IMR-90 (cell line): ENCODE measurements at places on chromosomes 1 and 21. TPM values are rescaled to one million over a fixed set of nuclear protein-coding genes. Genes with fewer than 3 reads are reported as not detected.
A peak's percentile ranks its signal among the peaks of the same experiment; 100 is the strongest.

- H3K4me1 ChIP-seq: no peaks in the 10 kb centered on the region
- H3K36me3 ChIP-seq: no peaks in the 10 kb centered on the region
- no peak for DNase-seq
- no peak overlapping the region for H3K4me3 ChIP-seq
- peaks cover 43% of the 10 kb centered on the region for H3K27me3 ChIP-seq
- H3K27ac ChIP-seq: no peak overlapping the region
Observed at GRCh38 chr1:10768552-10768951, 27.9 kb downstream of the CASZ1 start.

DNA sequence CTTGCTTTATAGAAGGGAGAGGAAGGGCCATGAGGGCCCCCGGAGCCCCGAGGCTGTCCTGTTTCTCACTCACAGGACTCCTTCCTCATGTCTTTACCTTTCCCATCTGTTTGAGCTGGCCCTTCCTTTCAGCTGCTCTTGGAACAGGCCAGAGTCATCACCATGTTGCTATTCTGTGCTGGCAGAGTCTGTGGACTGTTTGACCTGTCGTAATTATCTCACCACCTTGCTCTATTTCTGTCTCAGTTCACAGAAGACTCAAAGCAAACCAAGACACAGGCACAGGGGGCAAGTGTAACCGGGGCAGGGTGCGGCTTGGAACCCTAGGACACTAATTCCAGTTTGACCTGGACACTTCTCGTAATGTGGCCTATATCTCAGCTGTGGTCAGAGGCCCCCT, 104.3 kb upstream of the CD34 start:
- peaks cover 5% of the 10 kb centered on the region for H3K27me3 ChIP-seq
- no peak overlapping the region for H3K4me3 ChIP-seq
- no peak overlapping the region for H3K27ac ChIP-seq
- H3K36me3 ChIP-seq: no peaks in the 10 kb centered on the region
- H3K4me1 ChIP-seq: no peaks in the 10 kb centered on the region

DNA sequence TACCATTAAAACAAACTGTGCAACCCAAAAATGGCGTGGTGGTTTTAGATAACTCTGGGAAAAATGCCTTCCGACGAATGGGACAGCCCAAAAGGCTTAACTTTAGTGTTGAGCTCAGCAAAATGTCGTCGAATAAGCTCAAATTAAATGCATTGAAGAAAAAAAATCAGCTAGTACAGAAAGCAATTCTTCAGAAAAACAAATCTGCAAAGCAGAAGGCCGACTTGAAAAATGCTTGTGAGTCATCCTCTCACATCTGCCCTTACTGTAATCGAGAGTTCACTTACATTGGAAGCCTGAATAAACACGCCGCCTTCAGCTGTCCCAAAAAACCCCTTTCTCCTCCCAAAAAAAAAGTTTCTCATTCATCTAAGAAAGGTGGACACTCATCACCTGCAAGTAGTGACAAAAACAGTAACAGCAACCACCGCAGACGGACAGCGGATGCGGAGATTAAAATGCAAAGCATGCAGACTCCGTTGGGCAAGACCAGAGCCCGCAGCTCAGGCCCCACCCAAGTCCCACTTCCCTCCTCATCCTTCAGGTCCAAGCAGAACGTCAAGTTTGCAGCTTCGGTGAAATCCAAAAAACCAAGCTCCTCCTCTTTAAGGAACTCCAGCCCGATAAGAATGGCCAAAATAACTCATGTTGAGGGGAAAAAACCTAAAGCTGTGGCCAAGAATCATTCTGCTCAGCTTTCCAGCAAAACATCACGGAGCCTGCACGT, 82.1 kb downstream of the PRDM2 start:
- peak; percentile 86 for DNase-seq
- H3K27me3 ChIP-seq: no peaks in the 10 kb centered on the region
- no peak overlapping the region for H3K4me3 ChIP-seq

- no peaks in the 10 kb centered on the region for H3K36me3 ChIP-seq
- H3K4me1 ChIP-seq: 0 out of 2 replicates have a peak, but pooled peaks cover 2% of the 10 kb centered on the region
- H3K27me3 ChIP-seq: no peaks in the 10 kb centered on the region
- no peak overlapping the region for H3K27ac ChIP-seq
- DNase-seq: no peak
- H3K4me3 ChIP-seq: no peak overlapping the region
Observed at GRCh38 chr1:171744986-171745385, 3.1 kb upstream of the VAMP4 start.

DNA sequence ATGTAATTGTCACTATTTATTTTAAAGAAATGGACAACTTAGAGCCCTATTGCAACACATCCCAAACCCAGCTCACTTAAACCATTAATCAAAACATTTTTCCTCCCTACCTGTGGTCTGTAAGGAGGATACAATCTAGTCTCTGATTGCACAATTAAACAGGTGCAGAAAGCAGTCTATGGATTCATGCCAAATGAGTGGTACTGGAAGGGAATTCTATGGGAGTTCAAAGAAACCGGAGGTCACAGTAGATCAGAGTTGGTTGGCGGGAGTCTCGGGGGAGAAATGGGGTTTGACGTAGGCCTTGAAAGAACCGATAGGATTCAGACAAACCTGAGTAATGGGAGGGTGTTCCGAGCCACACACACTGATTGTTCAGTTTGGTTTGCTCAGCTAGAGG, 314.9 kb downstream of the KIF26B start:
- no peaks in the 10 kb centered on the region for H3K4me1 ChIP-seq
- no peaks in the 10 kb centered on the region for H3K27me3 ChIP-seq
- no peak for DNase-seq
- H3K4me3 ChIP-seq: no peak overlapping the region
- H3K27ac ChIP-seq: no peak overlapping the region

- peak overlapping the region; percentile 93 for H3K27ac ChIP-seq
- no peaks in the 10 kb centered on the region for H3K27me3 ChIP-seq
- peak; percentile 89 for DNase-seq
- peaks cover 1% of the 10 kb centered on the region; the same call in 1 of the 2 replicates for H3K36me3 ChIP-seq
Observed at GRCh38 chr21:37072274-37072987, 440 bp downstream of the PIGP start.

DNA sequence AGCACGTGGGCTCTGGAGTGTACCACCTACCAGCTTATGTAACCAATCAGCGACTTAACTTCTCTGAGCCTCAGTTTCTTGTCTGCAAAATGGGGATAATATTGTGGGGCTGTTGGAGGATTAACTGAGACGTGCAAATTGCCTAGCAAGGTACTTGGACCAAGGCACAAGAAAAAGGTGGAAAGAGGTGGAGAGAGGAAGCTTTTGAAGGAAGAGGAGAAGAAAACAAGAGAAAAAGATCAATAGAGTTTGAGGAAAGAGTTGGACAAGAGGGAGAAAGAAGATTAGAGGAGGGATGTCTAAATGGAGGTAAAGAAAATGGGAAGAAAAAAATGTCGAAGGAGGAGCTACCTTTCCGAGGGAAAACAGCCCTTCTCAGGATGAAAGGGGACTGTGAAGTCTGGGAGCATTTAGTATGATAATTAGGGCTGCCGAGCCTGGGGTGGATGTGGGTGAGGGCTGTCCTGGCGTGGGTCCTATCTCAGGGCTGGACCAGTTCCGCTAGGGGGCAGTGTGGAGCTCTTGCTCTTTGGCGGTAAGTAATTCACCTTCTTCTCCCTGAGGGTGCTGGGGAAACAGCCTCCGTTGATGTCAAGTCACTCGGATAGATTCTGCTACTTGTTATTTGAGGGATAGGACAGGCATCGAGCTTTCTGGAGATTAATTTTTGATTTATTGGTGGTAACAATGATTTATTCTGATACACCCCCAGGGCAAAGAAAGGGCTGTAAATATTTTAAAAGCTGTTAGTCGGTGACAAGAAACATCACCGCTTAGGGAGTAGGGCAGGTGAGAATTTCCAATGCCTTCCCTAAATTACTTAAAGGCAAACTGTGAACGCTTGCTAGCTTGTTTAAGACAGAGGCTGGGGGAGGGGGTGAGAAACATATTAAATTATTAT, 79.0 kb upstream of the NFASC start:
- no peak overlapping the region for H3K27ac ChIP-seq
- no peaks in the 10 kb centered on the region for H3K36me3 ChIP-seq
- H3K4me1 ChIP-seq: no peaks in the 10 kb centered on the region
- peak; percentile 35 for DNase-seq

DNA sequence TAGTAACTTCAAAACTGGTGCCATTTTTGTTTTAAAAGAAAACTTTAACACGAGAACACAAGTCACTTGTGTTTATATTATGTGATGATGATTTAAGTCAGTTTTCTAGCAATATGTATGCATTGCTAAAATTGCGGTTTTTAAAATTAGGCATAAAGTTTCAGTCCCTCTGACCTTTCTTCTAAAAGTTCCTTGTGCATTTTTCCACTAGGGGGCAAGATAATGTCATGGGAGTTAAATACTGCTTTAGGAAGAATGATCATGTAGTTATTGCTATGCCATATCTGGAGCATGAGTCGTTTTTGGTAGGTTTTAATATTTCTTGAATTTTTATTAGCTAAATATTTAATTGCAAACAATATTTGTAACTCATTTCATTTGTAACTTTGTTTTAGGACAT, 10.7 kb downstream of the CDC7 start:
- no peaks in the 10 kb centered on the region for H3K27me3 ChIP-seq
- DNase-seq: peak; percentile 68
- no peaks in the 10 kb centered on the region for H3K36me3 ChIP-seq
- H3K27ac ChIP-seq: no peak overlapping the region
- no peaks in the 10 kb centered on the region for H3K4me1 ChIP-seq

- H3K27ac ChIP-seq: no peak overlapping the region
- no peaks in the 10 kb centered on the region; the same call in 1 of the 2 replicates for H3K36me3 ChIP-seq
- 0 out of 2 replicates have a peak, but pooled peaks cover 2% of the 10 kb centered on the region for H3K4me1 ChIP-seq
- DNase-seq: no peak
- H3K27me3 ChIP-seq: no peaks in the 10 kb centered on the region
- H3K4me3 ChIP-seq: no peak overlapping the region
Observed at GRCh38 chr1:198228925-198229324, 72.1 kb downstream of the NEK7 start.

- H3K36me3 ChIP-seq: peaks cover 47% of the 10 kb centered on the region
- H3K27me3 ChIP-seq: no peaks in the 10 kb centered on the region
- H3K27ac ChIP-seq: no peak overlapping the region
- no peak overlapping the region for H3K4me3 ChIP-seq
- no peaks in the 10 kb centered on the region for H3K4me1 ChIP-seq
Observed at GRCh38 chr1:66633159-66633558, 99.2 kb downstream of the SGIP1 start.

DNA sequence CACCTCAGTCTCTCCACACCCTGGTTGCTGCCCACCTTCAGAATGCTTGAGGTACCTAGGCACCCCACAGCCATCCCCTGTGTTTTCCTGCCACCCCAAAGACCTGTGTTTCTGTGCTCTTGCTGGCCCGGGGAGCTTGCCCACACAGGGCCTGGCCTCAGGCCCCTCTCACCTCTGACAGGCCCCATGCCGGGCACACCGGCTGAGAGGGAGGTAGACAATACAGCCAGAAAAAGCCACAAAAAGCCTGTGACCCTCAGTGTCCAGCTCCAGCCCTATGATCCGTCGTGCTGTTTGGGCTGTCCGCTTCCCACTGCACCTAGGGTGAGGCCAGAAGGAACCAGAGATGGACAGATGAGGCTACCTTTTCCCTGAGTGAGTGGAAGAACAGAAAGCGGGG, 11.4 kb downstream of the SEMA6C start:
- no peaks in the 10 kb centered on the region for H3K4me1 ChIP-seq
- no peak overlapping the region for H3K4me3 ChIP-seq
- no peak overlapping the region for H3K27ac ChIP-seq
- peaks cover 11% of the 10 kb centered on the region; the same call in 1 of the 2 replicates for H3K36me3 ChIP-seq
- peaks cover 9% of the 10 kb centered on the region for H3K27me3 ChIP-seq
- no peak for DNase-seq

GRCh38 chr1:37556712-37557196, at the start of gene DNALI1:
DNALI1 (plus strand) TSS chr1:37556940; CDS start chr1:37556995, 55 bp downstream.
- H3K4me1 ChIP-seq: peaks cover 3% of the 10 kb centered on the region
- peaks cover 11% of the 10 kb centered on the region for H3K36me3 ChIP-seq
- H3K4me3 ChIP-seq: peak within 1 kb of the TSS; percentile 49
- H3K27me3 ChIP-seq: no peaks in the 10 kb centered on the region
- DNase-seq: peak; percentile 88
- peak within 1 kb of the TSS; percentile 42 for H3K27ac ChIP-seq

DNA sequence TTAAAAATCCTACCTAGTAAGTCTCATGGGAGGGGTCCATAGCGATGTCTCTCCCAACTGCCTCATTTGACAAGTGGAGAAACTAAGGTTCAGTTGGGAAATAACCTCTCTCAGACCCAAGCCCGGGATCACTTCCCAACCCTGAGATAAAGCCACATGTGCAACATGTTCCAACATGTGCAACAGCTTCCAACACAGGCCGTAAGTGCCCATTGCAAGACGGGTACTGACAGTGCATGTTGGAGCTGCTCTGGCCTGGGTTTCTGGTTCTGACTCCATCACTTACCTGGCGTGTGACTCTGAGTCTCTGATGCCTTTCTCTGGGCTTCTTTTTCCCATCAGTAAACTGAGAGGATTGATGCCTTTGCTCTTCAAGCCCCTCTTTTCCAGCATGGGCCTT, 38.0 kb upstream of the FOXO6 start:
- H3K27ac ChIP-seq: no peak overlapping the region
- no peak for DNase-seq
- H3K36me3 ChIP-seq: no peaks in the 10 kb centered on the region
- H3K4me1 ChIP-seq: no peaks in the 10 kb centered on the region
- H3K4me3 ChIP-seq: no peak overlapping the region
- H3K27me3 ChIP-seq: peaks cover 34% of the 10 kb centered on the region

DNA sequence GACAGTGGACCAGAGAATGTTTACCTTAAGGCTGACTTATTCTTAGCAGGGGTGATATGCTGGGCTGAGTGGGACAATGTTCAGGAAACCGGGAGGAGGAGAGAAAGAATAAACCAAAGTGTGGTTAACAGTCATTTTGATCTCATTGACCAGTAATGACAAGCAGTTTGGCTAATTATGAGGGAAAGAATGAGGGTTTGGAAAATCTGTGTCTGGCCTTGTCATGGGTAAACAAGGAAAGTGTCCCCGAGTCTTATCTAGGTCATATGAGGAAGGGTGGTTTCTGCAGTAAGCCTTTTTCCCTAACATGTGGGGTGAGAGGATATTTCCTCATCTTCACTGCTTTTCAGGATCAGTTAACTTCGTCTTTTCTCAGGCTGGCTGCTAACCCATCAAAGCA, 155.0 kb downstream of the TPR start:
- no peak for DNase-seq
- no peaks in the 10 kb centered on the region for H3K36me3 ChIP-seq
- H3K4me3 ChIP-seq: no peak overlapping the region
- no peaks in the 10 kb centered on the region for H3K27me3 ChIP-seq
- H3K27ac ChIP-seq: no peak overlapping the region

Gene ZYG11B
- total RNA-seq: 46.1 and 55.2 TPM in 2 replicates

Gene VWA5B1
- not detected in 2 replicates for total RNA-seq

Gene GUCA2B
- not detected in 2 replicates for total RNA-seq

Gene SDC3
- total RNA-seq: 13.1 and 14.2 TPM in 2 replicates

Gene RORC
- total RNA-seq: not detected in 2 replicates

Gene LAMB3
- 0.72 and 1.1 TPM in 2 replicates for total RNA-seq

Gene LIN28A
- not detected in 2 replicates for total RNA-seq

Gene DMBX1
- not detected in 2 replicates for total RNA-seq

Gene AVPR1B
- total RNA-seq: not detected in 2 replicates
